Neuronal stem cell (in vitro differentiated cells): ENCODE measurements at places on chromosomes 4 and X.

DNA sequence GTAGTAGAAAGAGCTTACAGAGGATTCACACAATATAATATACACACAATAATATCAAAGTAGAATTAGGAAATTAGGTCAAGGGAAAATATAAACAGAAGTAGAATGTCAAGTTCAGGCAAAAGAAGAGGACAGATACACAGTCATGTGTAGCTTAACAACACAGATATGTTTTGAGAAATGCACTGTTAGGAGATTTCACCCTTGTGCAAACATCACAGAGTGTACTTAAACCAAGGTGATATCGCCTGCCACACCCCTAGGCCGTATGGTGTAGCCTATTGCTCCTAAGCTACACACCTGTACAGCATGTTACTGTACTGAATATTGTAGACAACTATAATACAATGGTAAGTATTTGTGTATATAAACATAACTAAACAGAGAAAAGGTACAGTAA lies 110.0 kb upstream of the EDNRA start:
- no peak for DNase-seq

DNA sequence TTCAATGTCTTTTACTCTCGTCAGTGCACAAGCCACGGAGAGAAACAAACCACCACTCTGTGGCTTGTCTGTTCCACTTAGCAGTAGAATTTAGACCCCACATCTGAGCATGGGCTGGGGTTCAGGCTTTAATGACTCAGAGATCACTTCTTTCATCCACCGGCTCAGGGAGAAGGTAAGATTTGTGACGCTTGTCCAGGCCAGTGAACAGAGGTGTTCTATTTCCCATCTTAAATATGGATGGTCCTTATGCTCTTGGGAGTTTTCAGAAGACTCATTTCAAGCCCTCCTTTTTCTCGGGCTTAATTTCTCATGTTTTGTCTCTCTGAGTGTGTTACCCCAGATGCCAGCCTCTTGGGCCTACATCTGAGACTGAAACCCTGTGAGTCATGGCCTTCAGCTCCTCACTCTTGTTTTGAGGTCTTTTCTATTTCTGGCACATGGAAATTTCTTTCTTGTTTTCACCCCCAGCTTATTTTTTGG lies 127.4 kb upstream of the SFRP2 start:
- no peak for DNase-seq

GRCh38 chr4:2297606-2298531 lies 36.0 kb upstream of the MXD4 start:
- DNase-seq = no peak

DNA sequence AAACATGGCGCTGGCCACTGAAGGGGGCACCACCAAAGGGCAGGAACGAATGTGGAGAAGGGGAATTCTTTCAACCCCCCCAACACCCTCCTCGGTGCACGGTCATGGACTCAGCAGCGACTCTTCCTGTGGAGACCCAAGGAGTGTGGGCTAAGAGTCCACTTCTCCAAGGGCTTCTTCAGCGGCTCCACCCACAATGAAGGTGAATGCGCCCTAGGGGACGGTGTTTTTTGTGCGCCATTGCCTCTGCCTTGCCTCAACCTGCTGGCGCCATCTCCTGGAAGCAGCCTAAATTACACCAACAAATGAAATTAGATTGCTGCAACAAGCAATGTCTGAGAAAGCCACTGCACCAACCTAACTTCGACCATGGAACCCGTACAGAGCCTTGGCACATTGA lies 169.2 kb upstream of the MAGEB18 start:
- DNase-seq = peak; percentile 17

- no peak for DNase-seq
Measured at GRCh38 chr4:25859429-25860148, 3.2 kb downstream of the SEL1L3 start.

DNA sequence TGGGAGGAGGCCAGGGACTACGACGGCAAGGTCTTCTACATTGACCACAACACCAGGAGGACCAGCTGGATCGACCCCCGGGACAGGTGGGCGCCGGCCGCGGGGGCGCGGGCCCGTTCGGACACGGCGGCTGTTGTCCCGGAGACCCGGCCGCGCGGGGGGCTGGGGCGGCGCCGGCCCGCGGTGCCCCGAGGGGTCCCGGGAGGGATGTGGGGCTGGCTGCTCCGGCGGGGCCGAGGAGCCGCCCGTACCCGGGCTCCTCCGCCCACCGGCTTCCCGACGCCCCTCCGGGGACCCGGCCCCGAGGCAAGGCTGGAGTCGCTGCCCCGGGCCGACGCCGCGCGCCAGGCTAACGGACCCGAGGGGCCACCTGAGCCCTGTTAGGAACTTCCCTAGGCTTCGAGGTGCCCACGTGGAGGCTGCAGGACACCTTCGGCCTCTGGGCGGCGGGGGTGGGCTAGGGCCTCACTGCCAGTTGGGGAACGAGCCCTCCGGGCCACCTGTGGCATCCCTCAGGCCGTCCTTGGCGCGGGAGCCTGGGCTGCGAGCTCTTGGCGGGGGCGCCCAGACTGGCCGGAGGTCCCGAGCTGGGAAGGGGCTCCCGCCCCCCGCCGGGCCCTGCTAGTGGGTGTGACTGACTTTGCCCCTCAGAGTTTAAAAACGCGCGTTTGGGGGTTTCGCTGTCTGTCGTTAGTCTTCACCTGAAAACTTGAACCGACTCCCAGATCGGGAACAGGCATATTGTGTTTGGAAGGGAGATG lies 660 bp downstream of the WWC2 start:
- peak; percentile 46 for DNase-seq
